CD4-positive, alpha-beta T cell treated with Interleukin-12 subunit alpha and Interleukin-12 subunit beta, for 1 hour (primary cell): ENCODE measurements at places on chromosomes 13 and 19.

DNA sequence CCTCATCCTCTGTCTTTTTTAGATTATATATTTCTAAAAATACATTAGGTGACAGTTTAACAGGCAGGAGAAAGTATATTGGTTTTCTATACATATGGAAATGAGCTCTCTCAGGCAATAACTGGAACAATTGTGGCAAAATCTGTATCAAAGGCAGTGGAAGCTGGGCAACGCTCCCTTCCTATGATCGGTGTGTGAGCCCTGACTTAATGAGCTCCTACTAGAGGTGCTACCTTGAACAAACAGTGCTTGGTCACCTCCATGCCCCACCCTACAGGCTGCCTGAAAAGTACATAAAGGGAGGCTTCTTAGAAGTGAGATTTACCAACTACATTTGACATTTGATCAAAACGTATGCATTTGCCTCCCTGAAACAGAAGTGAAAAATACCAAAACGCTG is 185.3 kb downstream of the EFNB2 start:
- no peak for DNase-seq

GRCh38 chr13:73893833-73894232 is 240.4 kb downstream of the KLF12 start:
- DNase-seq, result no peak

DNA sequence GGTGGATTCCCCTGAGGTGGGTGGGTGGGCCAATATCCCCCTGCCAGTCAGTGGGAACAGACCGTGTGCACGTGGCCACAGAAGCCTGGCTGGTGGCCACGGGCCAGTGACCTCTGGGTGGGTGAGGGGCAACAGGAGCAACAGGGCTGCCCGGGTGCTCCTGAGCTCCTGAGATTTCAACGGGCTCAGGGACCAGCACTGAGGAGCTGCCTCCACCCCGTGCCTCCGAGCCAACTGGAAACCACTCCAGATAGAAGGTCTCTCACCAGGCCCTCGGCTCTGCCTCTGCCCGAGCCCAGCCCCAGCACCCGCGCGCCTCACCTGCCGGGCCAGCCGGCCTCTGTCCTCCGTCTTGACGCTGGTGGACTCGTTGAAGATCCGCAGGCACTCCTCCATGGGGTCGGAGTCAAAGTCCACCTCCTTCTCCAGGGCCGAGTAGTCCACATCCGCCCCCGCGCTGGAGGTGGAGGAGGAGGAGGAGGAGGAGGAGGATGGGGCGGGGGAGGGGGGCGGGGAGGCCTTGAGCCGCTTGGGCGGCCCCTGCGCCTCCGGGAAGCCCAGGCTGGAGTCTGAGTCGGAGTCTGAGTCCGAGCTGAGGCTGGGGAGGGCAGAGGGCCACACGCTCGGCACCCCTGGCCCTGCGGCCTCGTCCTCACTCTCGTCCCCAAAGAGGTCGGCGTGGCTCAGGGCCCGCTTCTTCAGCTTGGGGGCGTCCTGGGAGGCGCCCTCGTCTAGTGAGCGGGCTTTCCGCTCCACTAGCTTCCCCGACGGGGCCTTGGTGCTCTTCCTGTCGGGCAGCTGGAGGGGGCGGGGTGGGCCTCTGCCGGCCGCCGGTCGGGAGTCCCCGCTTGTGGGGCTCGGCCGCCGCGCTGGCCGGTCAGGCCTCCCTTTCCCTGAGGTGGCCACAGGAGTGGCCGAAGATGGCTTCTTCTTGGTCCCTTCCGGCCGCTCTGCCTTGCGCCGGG is 14.8 kb upstream of the ATP8B3 start:
- no peak for DNase-seq

DNA sequence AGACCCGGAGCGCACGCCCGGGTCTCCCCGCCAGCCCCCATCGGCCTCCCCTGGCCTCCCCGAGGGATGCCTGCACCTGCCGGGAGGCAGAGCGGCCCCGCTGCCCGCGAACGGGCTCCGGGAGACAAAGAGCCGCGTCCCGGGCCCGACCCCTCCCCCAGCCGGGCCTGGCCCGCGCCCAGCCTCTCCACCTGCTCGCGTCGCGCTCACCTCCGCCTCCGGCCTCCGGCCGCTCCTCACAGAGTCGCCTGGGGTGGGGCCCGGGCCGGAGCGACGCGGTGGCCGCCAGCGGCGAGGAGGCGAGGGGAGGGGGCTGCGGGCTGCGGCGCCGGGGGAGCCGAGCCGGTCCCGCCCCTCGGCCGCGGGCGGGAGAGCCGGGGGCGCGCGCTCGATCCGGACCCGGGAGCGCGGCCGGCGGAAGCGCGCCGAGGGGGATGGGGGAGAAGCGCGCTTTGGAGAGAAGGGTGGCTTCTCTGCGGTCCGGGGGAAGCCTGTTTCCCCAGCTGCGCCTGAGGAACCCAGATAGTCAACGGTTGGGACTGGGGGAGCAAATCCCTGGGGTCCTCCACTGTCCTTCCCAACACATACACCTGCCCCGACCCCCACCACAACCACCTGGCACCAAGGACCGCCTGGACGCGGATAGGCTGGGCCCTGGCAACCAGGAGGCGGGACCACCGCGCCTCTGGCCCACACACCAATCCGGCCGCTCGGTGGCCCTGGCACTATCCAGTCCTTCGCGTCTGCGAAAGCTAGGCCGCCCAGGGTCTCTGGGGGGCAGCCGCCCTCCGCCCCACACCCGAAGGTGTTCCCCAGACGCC is at the start of gene PRR36:
Gene PRR36 (minus strand): TSS at position 315 of the 821 bp plus-strand sequence. CDS start 701 bp downstream, outside the sequence.
- DNase-seq, result no peak

GRCh38 chr13:77449265-77449664 is 86.2 kb upstream of the SCEL start:
- DNase-seq, result no peak

DNA sequence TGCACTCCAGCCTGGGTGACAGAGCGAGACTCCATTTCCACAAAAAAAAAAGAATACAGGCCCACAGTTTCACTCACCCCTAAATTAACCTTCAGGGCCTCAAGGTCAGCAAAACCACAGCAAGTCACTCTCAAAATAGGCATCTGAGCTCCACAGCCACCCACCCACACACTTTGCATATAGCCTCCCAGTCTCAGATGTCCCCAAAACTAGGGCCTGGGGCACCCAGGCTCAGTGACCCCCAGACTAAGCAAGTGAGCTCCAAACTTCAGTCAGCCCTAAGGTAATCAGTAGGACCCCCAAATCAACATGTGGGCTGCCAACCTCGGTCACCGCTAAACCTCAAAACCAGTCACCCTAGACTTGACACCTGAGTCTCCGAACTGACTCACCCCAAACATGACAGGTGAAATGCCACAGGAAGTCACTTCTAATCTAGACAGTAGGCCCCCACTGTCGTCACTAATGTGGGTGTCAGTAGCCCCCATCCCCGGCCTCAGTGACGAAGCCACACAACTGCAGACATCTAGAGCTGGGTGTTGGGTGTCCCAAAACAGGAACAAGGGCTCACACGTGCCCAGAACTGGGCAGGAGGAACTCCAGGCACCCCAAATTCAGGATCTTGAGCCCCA is 13.9 kb downstream of the RABAC1 start:
- DNase-seq, result peak; percentile 90

- no peak for DNase-seq
Measured at GRCh38 chr19:54480051-54480450, 7.0 kb upstream of the CDC42EP5 start.

DNA sequence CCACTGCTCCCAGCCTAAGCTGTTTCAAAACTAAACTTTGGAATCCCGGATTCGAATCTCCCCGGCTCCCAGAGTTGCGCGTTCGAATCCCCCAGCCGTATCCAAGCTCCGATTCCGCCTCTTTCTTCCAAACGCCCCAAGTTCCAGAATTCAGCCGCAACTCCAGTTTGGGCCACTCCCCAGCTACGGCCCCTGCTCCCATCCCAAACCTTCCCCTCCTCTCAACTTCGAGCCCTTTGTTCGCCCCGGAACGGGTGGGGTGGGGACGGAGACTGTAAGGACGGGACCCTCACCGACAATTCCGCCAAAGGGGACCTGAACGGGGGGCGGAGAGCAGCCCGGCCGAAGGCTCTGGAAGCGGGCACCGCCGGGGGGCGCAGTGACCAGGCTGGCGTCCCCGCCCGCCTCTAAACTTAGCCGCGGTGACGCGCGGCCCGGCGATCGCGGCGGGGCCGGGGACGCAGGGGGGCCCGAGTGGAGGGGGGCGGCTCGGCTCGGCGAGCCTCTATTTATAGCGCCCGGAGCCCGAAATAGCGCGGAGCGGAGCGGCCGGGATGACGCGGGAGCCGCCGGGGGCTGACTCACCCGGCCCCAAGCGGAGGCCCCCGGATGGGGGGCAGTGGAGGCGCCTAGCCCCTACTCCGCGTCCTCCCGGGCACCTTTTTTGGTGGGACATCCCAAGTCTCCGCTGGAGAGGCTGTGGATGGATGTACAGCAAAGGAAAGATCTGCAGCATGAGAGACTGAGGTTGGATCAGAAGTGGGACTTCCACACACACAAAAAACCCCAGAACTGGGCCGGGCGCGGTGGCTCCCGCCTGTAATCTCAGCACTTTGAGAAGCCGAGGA is 4.9 kb upstream of the ERCC1 start:
- no peak for DNase-seq

- DNase-seq, result no peak
Measured at GRCh38 chr19:795691-796581, 1.3 kb upstream of the PTBP1 start.

- DNase-seq, result peak; percentile 82
Measured at GRCh38 chr13:73765651-73766384, 368.4 kb downstream of the KLF12 start.

GRCh38 chr19:50275577-50276368 is 53.4 kb downstream of the KCNC3 start:
- no peak for DNase-seq

- no peak for DNase-seq
Measured at GRCh38 chr13:112686364-112686763, 3.5 kb upstream of the ATP11A start.

DNA sequence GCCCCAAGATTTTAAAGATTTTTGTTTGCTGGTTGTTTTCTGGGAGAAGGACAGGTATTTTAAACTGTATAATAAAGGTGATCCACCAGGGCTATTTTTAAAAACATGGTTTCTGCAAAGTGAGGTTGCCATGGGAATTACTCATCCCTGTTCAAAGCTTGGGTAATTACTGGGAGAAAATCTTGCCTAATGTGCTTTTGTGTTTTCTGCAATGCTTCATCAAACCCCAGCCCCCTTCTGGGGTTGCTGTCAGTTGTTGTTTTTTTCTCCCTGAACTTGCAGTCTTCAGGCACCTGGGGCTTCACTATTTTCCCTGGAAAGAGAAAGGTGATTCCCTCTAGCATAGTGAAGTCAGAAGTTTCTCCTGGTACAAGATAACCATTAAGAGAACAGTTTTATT is 277.2 kb downstream of the NALCN start:
- DNase-seq, result no peak

- peak; percentile 13 for DNase-seq
Measured at GRCh38 chr13:106493533-106494220, 41.8 kb downstream of the EFNB2 start.

- no peak for DNase-seq
Measured at GRCh38 chr13:43365039-43365344, 341.6 kb downstream of the DNAJC15 start.

DNA sequence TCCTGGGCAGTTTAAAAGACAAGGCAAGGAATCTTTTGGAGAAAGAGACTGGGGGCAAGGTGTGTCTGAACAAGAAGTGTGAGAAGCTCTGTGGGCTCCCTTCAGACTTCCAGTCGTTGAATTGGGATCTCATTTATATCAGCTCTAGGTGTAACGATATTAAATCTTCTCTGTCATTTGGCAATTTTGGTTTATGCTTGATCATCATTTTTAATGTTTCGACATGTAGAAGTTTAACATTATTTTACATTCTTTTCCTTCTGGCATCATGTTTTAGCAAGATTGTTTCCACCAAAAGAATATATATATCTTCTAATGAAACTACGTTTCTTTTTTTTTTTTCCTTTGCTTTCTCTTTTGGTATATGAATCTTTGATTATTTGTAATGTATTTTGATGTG is 49.3 kb downstream of the USPL1 start:
- no peak for DNase-seq

DNA sequence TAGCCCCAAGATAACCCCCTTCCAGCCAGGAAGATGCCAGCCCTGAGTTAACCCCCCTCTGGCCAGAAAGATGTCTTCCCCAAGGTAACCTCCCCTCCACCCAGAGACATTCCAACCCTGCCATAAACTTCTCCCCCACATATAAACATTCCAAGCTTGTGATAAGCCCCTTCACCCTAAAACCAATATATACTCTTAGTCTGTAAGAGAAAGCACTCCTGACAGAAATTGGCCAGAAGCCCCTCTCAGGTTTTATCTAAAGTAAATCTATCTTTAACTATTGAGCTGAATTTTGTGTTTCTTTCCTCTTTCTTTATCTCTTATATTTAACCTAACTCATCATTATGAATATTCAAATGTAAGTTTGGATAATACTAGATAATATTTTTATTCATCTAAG is 1775.8 kb upstream of the MIR17HG start:
- no peak for DNase-seq

GRCh38 chr19:49097453-49098288 is 12.4 kb downstream of the SNRNP70 start:
- peak; percentile 84 for DNase-seq

DNA sequence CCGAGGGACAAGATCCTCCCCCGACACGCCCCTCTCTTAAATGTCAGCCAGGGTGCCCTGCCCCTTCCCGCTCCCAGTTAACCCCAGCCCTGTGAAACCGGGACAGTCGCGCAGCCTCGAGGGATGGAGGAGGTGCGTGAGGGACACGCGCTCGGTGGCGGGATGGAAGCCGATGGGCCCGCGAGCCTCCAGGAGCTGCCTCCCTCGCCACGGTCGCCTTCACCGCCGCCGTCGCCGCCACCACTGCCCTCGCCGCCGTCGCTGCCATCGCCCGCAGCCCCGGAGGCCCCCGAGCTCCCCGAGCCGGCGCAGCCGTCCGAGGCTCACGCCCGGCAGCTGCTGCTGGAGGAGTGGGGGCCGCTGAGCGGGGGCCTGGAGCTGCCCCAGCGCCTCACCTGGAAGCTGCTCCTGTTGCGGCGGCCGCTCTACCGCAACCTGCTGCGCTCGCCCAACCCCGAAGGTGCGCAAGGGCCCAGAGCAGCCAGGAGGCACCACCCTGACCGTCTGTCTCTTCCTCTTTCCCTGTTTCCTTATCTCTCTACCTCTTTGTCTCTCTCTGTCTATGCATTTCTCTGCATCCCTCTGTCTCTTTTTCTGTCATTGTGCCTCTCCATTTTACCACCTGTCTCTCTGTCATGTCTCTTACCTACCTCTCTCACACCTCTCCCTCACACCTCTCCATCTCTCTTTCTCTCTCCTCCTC is at the start of gene NCCRP1:
Gene NCCRP1 (plus strand): TSS at position 105 of the 703 bp plus-strand sequence. CDS start 19 bp downstream, at position 124.
- DNase-seq, result no peak

DNA sequence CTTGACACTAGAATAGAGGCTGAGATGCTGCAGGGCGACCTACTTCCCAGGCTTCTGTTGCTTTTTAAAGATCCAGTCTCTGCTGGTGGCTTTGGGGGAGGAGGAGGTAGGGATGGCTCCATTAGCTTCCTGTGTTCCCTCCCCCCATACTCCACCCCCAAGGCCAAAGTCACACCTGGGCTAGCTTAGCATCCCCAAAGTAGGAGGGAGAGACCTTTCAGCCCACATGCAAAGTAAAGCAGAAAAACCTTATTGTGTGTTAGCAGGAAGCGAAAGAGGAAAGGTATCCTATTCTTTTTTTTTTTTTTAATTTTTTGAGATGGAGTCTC is 3.2 kb upstream of the TNPO2 start:
- DNase-seq, result no peak

GRCh38 chr19:57099199-57099661 is 20.6 kb upstream of the USP29 start:
- peak; percentile 42 for DNase-seq

GRCh38 chr19:51552996-51553725 is 17.9 kb upstream of the ZNF175 start:
- DNase-seq, result peak; percentile 22
